ENCODE measurements at places on chromosomes 11 and 22.

DNA sequence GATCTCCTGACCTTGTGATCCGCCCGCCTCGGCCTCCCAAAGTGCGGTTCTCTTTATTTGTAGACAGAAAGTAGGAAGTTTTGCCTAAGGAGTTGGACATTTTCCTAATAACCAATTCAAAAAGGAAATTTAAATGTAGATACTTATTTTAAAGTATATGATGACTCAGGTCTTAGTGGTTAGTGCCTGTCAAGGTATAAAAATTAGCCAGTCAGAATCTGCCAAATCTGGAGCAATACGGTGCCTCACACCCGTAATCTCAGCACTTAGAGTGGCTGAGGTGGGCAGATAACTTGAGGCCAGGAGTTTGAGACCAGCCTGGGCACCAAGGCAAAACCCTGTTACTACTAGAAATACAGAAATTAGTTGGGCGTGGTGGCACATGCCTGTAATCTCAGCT is 86.7 kb upstream of the RASSF10 start:
- no peak for DNase-seq

GRCh38 chr22:16932577-16932976 is 75.4 kb downstream of the GAB4 start:
- DNase-seq, result no peak

DNA sequence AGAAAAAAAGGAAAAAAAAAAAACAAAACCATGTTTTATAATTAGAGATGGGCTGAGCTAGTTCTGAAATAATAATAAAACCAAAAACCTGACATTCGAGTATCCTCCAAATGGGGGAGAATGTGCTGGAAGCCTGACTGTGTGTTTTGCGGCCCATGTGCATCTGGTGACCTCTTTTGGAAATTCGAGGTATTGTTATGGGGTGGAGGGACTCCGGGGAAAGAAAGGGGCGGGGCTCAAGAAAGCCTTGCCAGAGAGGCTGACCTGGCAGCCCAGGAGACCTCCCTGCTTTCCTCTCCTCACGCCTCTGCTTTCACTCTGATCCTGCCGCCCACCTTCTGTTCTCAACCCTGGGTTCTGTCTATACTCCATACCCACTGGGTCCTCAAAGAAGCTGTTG is 72.9 kb downstream of the CTTN start:
- DNase-seq, result peak; percentile 37

GRCh38 chr11:129298988-129299387 is 76.7 kb upstream of the BARX2 start:
- DNase-seq, result no peak

DNA sequence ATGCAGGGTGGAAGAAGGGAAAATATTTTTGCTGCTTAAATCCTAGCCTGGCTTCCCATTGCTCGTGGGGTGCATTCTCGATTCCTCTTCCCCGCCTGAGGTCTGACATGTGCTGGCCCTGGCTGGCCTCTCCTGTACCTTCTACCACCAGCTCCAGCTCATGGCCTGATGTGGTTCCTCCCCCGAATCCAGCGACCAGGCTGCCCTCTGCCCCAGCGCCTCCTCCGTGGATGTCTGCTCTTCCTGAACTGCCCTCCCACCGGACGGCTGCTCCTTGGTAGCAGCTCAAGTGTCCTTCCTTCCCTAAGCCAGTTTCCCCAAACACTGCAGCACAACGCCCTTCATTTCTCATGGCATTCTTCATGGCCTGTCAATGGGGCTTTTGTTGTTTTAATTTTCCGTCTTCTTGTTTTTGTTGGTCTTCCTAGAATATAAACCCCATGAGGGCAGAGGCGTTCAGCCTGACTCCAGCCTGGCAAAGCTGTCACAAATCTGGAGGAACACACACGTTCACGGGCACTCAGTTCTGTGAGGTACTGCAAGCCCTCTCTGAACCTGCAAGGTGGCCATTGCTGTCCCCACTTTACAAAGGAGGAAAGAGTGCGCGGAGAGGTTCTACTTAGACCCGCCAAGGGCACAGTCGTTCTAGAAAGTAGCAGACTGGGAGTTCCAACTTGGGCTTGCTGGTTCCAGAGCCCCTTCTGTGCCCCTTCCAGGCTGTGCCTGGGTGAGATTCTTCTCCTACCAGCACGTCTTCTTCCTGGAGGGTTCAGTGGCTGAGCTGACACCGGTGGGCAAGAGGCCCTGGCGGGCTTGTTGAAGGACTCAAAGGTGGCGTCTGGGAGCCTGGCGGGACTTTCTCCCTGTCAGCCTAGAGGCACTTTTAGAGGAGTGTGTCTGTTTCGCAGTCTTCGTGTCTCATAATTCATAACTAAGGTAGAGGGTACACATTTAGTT is 953 bp upstream of the LRP5 start:
- DNase-seq, result no peak

DNA sequence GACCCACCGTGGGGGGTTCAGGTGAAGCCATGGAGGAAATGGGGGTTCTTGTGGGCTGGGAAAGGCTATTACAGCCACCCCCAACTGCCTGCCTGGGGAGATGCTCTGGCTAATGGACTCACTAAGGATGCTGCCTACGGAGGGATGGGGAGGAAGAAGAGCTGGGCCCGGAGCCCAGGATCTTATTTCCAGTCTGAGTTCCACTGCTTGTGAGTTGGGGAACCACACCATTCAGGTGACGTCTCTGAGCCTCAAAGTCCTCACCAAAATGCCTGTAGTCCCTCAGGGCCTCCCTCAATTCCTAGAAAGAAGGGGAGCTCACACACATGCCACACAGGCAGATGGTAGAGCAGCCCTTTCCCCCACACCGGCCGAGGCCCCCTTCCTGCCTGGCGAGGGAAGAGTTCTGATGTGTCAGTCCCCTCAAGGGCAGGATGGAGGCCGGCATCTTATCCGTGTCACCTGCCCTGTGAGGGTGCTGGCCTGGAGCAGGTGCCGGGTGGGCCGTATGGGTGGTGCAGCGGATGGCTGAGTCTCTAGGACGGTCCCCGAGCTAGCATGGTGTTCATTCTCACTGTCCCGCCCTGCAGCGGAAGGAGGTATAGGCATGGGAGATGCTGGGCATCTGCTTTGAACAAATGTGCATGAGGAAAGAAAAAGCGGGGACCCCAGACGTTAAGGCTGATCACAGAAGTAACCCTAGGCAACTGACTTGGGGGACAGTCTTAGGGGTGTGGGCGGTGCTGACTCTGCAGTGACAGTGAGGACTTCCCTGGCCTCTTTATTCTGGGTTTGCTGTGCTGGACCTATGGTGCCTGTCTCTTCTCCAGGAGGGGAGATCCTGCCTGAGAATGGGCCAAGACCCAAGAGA is 15.7 kb downstream of the MRGPRF start:
- no peak for DNase-seq

Data from activated CD4-positive, alpha-beta T cell treated with anti-CD3 and anti-CD28 coated beads for 48 hours (primary cell).